ENCODE measurements at places on chromosomes 11 and 22.

GRCh38 chr11:44969651-44970252 is 19.1 kb upstream of the TP53I11 start:
- no peak for DNase-seq

GRCh38 chr22:19480789-19481188 is 1.1 kb downstream of the CDC45 start:
- DNase-seq = no peak

- no peak for DNase-seq
Observed at GRCh38 chr11:73259406-73260126, 12.6 kb upstream of the P2RY6 start.

GRCh38 chr22:38289583-38290082 is 16.8 kb upstream of the TMEM184B start:
- no peak for DNase-seq

- DNase-seq = no peak
Observed at GRCh38 chr11:45937916-45938315, 15.5 kb downstream of the LARGE2 start.

DNA sequence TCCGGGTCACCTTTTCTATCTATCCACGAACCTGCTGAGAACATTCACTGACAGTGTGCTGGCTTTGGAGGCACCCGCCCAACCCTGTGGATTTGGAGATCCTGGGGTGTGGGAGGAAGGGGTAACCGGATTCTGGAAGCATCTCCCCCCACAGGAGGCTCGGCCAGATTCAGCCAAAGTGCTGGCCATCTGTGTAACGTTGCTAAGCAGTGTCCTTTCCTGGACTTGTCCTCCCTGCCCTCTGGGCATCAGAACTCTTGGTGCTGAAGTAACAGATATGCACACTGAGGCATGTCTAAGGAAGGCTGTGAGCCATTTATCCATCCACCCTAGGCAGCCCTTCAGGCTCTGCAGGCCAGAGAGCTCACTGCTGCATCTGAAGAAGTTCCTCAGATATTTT is 85.7 kb downstream of the SNX19 start:
- no peak for DNase-seq

DNA sequence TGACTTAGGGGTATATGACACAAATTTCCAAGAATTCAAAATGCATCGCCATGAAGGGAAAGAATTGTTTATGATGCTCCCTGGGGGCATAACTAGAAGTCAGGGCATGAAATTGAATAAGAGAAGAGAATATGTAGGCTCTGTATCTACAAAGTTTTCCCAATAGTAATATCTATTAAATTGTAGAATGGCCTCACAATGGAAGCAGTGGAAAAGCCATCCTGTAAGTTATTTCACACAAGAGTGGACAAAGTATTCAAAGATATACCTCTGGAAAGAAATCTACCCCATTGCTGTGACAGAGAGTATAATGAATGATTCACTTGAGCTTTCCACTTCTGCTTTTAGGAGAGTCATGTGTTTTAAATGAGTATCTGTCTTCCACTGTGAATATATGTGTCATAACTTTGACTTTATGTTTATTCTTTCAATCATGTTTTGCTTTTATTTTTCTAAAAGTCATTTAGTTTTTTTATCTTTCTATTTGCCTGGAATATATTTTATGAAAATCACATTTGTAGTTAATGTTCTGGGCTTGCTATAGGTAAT is 65.7 kb upstream of the DDI1 start:
- no peak for DNase-seq

GRCh38 chr11:32210556-32210955 is 119.7 kb downstream of the RCN1 start:
- no peak for DNase-seq

GRCh38 chr11:121510438-121510837 is 57.7 kb upstream of the SORL1-AS1 start:
- no peak for DNase-seq

DNA sequence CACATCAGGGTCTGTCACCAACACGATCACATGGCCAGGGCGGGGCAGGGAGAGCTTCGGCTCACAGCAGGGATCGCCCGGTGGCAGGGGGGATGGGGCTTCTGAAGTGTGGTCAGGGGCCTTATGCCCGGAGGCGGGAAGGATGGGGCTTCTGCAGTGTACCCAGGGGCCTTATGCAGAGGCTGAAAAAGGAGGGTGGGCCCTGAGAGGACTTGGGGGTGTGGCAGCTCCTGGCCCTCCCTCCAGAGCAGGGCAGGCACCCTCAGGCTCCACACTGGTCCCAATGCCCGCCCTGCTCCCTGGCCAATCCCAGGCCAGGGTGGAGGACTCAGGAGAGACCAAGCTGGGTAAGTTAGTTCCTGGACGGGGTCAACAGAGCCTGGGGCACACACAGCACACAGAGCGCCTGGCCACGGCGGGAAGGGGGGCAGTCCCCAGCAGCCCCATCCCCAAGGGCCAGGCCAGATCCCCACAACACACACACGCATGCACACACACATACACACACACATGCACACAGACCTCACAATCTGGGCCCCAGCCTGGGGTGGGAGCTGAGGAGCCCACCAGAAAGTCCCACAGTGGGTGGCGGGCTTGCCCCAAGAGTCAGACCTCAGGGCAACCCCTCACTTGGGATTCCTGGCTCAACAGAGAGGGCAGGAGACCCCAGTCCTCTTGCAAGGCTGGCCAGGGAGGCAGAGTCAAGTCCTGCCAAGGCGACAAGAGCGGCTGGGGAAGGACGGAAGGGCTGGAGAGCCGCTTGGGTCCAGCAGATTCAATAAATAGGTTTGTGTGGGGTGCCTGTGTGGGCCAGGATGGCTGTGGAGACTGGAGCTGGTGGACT is 1.1 kb upstream of the CEND1 start:
- DNase-seq = no peak

Data from SJSA1 (cell line).